ENCODE measurements at places on chromosomes 4 and X. TPM values are rescaled to one million over a fixed set of nuclear protein-coding genes. Genes with fewer than 3 reads are reported as not detected.

The C1GALT1C1 gene
- 25.8 TPM for total RNA-seq

DNA sequence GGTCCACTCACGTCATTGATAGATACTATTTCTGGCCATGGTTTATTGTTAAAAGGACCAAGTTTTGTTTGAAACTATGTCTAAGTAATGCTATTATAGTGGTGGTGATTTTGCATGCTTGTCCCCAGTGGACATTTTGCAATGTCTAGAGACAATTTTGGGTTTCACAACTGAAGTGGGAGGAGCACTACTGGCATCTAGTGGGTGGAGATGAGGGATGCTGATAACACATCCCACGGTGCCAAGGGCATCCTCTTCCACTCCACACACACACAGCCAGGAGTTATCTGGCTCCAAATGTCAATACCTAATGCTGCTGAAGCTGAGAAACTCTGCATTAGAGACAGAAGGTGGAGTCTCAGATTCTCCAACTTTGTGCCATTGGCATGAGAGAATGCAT lies 131.2 kb downstream of the FRMPD4 start:
- no peak for DNase-seq
- H3K36me3 ChIP-seq = no peaks in the 10 kb centered on the region
- H3K4me1 ChIP-seq = no peaks in the 10 kb centered on the region
- H3K27me3 ChIP-seq = no peaks in the 10 kb centered on the region
- H3K4me3 ChIP-seq = no peak overlapping the region
- no peak overlapping the region for H3K27ac ChIP-seq

DNA sequence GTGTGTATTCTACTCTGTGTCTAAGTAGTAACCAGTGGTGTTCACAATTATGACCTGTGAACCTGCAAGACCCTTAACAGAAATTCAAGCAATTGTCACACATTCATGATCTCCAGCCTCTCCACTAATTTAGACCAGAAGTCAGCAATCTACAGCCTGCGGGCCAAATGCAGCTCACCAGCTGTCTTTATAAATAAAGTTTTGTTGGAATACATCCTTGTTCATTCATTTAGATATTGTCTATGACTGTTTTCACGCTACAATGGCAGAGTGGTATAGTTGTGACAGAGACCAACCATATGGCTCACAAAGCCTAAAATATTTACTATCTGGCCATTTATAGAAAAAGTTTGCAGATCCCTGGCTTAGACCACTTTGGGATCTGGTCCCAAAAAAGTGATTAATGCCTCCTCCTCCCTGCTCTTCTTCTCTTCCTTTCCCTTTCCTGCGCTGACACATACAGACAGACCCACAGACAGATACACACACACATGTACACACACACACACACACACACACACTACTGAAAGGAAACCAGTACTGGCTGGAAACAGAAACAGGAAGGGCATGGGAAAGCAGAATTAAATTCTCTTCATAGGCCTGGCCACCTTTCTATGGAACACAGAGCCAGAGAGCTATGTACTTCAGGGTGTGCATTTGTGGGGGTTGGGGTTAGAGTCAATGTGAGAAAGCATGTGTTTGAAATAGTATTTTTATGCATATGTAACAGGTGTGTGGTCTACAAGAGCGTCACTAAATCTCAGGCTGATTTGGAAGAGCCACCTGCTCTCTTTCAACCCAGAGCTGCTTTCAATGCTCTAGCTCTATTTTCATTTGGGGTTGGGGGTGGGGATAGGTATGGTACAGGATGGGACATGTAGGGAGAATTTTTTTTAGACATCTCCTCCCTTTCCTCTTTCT lies 49.7 kb upstream of the TMEM164 start:
- no peaks in the 10 kb centered on the region for H3K4me1 ChIP-seq
- H3K27me3 ChIP-seq = no peaks in the 10 kb centered on the region
- no peak for DNase-seq
- H3K4me3 ChIP-seq = no peak overlapping the region
- no peaks in the 10 kb centered on the region for H3K36me3 ChIP-seq

- no peak overlapping the region for H3K4me3 ChIP-seq
- H3K27me3 ChIP-seq = no peaks in the 10 kb centered on the region
- no peaks in the 10 kb centered on the region for H3K36me3 ChIP-seq
- no peak overlapping the region for H3K27ac ChIP-seq
These were observed 1382.9 kb downstream of the FAM133A start for GRCh38 chrX:95056901-95057300.

GRCh38 chrX:153969904-153970356 lies 1.7 kb downstream of the HCFC1 start:
- no peaks in the 10 kb centered on the region for H3K36me3 ChIP-seq
- DNase-seq = no peak
- H3K27me3 ChIP-seq = no peaks in the 10 kb centered on the region
- H3K4me1 ChIP-seq = peaks cover 43% of the 10 kb centered on the region
- H3K4me3 ChIP-seq = peak overlapping the region; percentile 87

GRCh38 chrX:52277666-52278065 lies 91.2 kb upstream of the XAGE2 start:
- no peak overlapping the region for H3K27ac ChIP-seq
- H3K27me3 ChIP-seq = no peaks in the 10 kb centered on the region
- no peaks in the 10 kb centered on the region for H3K4me1 ChIP-seq
- no peak overlapping the region for H3K4me3 ChIP-seq
- no peak for DNase-seq

- H3K4me1 ChIP-seq = peaks cover 5% of the 10 kb centered on the region
- H3K27ac ChIP-seq = no peak overlapping the region
- no peaks in the 10 kb centered on the region for H3K36me3 ChIP-seq
- H3K27me3 ChIP-seq = no peaks in the 10 kb centered on the region
- no peak overlapping the region for H3K4me3 ChIP-seq
These were observed 50.0 kb downstream of the C4orf46 start for GRCh38 chr4:158621729-158622128.

- H3K27me3 ChIP-seq = no peaks in the 10 kb centered on the region
- no peak overlapping the region for H3K27ac ChIP-seq
- DNase-seq = no peak
These were observed 12.1 kb upstream of the TCEAL2 start for GRCh38 chrX:102113367-102113766.

DNA sequence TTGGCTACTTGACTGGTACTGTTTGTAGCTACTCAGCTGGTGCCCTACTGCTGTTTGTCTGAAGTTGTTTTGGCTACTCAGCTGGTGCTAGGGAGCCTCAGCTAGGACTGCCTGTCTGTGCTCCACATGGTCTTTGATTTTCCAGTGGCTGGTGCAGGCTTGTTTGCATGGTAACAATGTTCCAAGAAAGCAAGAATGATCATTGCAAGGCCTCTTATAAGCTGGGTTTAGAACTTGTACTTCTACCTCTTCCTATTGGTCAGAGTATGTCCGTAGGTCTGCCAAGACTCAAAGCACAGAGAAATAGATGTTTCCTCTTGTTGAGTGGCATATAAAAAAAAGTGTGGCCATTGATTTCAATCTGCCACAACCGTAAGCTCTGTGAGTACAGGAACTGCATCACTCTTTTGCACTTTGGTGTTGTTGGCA lies 17.6 kb downstream of the NFKB1 start:
- DNase-seq = no peak
- no peaks in the 10 kb centered on the region for H3K27me3 ChIP-seq
- H3K27ac ChIP-seq = no peak overlapping the region
- no peaks in the 10 kb centered on the region for H3K4me1 ChIP-seq

DNA sequence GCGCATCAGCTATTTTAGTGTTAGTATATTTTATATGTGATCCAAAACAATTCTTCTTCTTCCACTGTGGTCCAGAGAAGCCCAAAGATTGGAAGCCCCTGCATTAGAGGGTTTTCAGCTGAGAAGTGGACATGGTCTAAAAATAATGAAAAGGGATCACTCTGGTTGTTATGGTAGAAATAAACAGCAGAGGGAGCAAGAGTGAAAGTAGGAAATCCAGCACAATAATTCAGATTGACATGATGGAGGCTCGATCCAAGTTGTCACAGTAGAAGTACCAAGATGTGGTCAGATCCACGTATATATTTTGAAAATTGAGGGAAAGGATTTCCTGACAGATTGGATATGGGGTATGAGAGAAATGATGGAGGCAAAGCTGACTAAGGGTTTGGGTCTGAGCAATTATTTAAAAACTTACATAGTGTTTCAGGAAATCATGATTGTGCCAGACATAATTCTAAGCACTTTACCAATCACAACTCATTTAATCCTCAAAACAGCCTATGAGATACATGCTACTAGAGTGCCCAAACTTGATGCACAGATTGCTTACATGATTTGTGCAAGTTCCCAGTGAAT lies 17.0 kb upstream of the TMEM144 start:
- H3K4me1 ChIP-seq = peaks cover 4% of the 10 kb centered on the region
- H3K27me3 ChIP-seq = no peaks in the 10 kb centered on the region
- H3K36me3 ChIP-seq = no peaks in the 10 kb centered on the region
- H3K27ac ChIP-seq = no peak overlapping the region
- H3K4me3 ChIP-seq = no peak overlapping the region
- peak; percentile 75 for DNase-seq

DNA sequence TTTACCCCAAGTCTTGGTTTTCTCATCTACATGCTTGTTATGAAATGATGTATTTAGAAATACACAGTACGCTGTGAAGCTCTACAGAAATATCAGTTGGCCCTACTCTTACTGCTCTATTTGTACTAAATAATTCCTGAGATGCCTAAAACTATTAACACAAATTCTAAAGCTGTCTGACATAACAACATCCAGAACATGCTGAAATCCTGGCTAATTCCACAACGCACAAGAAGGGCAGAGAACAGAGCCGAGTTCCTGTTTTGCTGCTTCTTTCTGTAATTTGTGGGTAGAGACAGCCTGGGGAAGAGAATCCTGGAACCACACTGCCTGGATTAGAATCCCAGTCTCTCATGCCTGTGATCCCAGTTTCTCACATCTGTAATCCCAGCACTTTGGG lies 59.0 kb downstream of the ZNF827 start:
- peaks cover 55% of the 10 kb centered on the region for H3K36me3 ChIP-seq
- H3K4me3 ChIP-seq = no peak overlapping the region
- no peaks in the 10 kb centered on the region for H3K27me3 ChIP-seq
- no peak for DNase-seq
- H3K4me1 ChIP-seq = peaks cover 33% of the 10 kb centered on the region
- H3K27ac ChIP-seq = no peak overlapping the region

GRCh38 chr4:108170631-108171338 lies 2.1 kb upstream of the LEF1 start:
- no peak overlapping the region for H3K4me3 ChIP-seq
- no peak overlapping the region for H3K27ac ChIP-seq
- H3K36me3 ChIP-seq = no peaks in the 10 kb centered on the region
- H3K27me3 ChIP-seq = no peaks in the 10 kb centered on the region
- no peak for DNase-seq

DNA sequence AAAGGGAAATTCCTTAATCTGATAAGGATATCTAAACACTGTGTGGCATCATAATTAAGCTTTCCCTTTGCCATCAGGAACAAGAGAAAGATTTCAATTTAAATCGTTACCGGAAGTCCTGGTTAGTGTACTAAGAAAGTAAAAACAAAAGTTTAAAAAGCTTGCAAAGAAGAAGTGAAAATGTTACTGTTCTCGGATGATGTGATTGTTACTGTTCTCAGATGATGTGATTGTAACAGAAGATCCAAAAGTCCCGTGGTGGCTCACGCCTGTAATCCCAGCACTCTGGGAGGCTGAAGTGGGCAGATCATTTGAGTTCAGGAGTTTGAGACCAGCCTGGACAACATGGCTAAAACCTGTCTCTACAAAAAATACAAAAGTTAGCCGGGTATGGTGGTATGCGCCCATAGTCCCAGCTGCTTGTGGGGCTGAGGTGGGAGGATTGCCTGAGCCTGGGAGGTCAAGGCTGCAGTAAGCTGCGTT lies 62.5 kb downstream of the RGS12 start:
- H3K36me3 ChIP-seq = no peaks in the 10 kb centered on the region
- no peak overlapping the region for H3K27ac ChIP-seq
- no peak for DNase-seq
- no peaks in the 10 kb centered on the region for H3K27me3 ChIP-seq

The GIMD1 gene
- not detected for total RNA-seq

GRCh38 chrX:153361781-153362397 lies 27.9 kb downstream of the ZNF275 start:
- DNase-seq = no peak
- H3K36me3 ChIP-seq = no peaks in the 10 kb centered on the region
- no peaks in the 10 kb centered on the region for H3K4me1 ChIP-seq
- no peak overlapping the region for H3K27ac ChIP-seq
- no peaks in the 10 kb centered on the region for H3K27me3 ChIP-seq

- no peak for DNase-seq
- H3K27ac ChIP-seq = no peak overlapping the region
- H3K4me3 ChIP-seq = no peak overlapping the region
- no peaks in the 10 kb centered on the region for H3K4me1 ChIP-seq
- H3K27me3 ChIP-seq = no peaks in the 10 kb centered on the region
These were observed 271.6 kb downstream of the GRIA3 start for GRCh38 chrX:123455693-123456092.

- DNase-seq = no peak
- no peaks in the 10 kb centered on the region for H3K27me3 ChIP-seq
- no peaks in the 10 kb centered on the region for H3K4me1 ChIP-seq
- no peak overlapping the region for H3K4me3 ChIP-seq
- no peak overlapping the region for H3K27ac ChIP-seq
- H3K36me3 ChIP-seq = no peaks in the 10 kb centered on the region
These were observed 222.1 kb downstream of the LDB2 start for GRCh38 chr4:16676230-16676770.

The GABRQ gene
- total RNA-seq = not detected

The NEUROG2 gene
- 9.6 TPM for total RNA-seq

The FABP2 gene
- not detected for total RNA-seq

The FBXO8 gene
- 7.9 TPM for total RNA-seq

GRCh38 chrX:80512924-80513323 lies 92.7 kb downstream of the TENT5D start:
- H3K27ac ChIP-seq = no peak overlapping the region
- no peak for DNase-seq
- no peaks in the 10 kb centered on the region for H3K36me3 ChIP-seq
- H3K4me1 ChIP-seq = no peaks in the 10 kb centered on the region
- no peak overlapping the region for H3K4me3 ChIP-seq
- no peaks in the 10 kb centered on the region for H3K27me3 ChIP-seq

Data from Karpas-422 (cell line).